ENCODE measurements at places on chromosomes 1 and 21. TPM values are rescaled to one million over a fixed set of nuclear protein-coding genes. Genes with fewer than 3 reads are reported as not detected.

STUM gene
- total RNA-seq = 0.45 TPM

SEMA4A gene
- total RNA-seq = 0.29 TPM

DNAJC6 gene
- total RNA-seq = 11.1 TPM

OR2T6 gene
- total RNA-seq = not detected

MX2 gene
- 12.5 TPM for total RNA-seq

FNDC10 gene
- 1.8 TPM for total RNA-seq

CFH gene
- total RNA-seq = 3.8 TPM

DNA sequence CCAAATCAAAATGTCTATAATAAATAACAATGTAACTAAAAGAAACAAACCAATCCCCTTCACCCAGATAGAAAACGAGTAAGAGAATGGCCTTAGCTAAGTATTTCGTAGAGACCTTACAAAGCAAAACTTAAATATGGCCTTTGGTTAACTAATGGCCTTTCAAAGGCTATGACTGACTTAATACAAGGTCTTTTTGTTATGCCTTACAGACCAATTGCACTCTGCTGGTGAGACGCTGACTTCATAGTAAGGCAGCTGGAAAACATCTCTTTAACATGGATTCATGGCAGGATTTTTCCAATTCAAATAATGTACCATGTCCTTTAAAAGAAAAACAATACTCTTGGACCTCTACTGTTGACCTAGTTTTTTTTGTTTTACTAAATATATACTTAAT is 15.8 kb upstream of the TBCE start:
- DNase-seq = no peak

GRCh38 chr1:171646249-171646560 is 6.3 kb downstream of the MYOC start:
- no peak for DNase-seq

GRCh38 chr1:41709873-41710272 is 208.8 kb downstream of the HIVEP3 start:
- no peak for DNase-seq

GRCh38 chr1:119428991-119429390 is 14.0 kb downstream of the HSD3B2 start:
- DNase-seq = no peak

- DNase-seq = no peak
Observed at GRCh38 chr1:67616394-67616985, 68.5 kb upstream of the GADD45A start.

DNA sequence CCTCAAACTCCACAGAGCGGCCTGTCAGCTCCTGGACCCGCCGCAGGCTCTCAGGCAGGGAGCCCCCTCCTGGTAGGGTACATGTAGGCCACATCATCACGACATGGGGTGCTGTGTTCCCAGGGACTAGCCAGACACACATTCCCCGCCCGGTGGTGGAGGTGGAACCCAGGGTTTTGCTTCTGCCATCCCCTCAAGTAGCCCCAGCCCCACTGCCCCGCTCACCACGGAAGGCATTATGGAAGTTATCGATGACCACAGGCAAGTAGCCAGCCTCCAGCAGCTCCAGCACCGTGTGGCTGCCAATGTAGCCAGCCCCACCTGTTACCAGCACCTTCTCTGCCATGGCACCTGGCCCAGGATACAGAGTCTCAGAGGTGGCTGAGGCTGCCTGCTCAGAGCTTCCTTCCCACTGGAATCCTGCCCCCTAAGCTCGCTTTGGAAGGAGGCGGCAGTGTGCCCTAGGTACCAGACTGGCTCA is 1.9 kb downstream of the GALE start:
- peak; percentile 17 for DNase-seq

- DNase-seq = peak; percentile 38
Observed at GRCh38 chr1:21801100-21801499, 11.0 kb upstream of the LDLRAD2 start.

DNA sequence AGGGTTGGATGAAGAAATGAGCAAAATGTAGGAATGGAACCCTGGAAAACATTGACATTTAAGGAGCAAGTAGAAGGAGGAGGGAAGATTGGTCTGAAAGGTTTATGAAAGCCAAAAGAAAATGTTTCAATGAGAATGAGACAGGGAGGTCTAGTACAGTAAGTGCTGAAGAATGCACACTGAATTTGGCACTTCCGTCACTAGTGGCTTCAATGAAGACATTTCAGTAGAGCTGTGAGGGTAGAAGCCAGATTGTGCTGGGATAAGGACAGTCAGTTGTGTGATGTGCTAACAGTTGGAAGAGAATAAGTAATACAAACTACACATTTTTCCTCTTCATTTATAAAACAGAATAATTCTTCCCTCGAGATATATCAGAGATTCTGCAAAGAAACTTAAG is 17.1 kb downstream of the THEM4 start:
- peak; percentile 15 for DNase-seq

All from Daoy (cell line).